Stimulated activated CD4-positive, alpha-beta T cell treated with anti-CD3 and anti-CD28 coated beads, Interleukin-15, amount 100 ng/mL, for 1 hour (primary cell): ENCODE measurements at places on chromosomes 1 and 21.

GRCh38 chr1:53069265-53069662 is 7.3 kb downstream of the PODN start:
- DNase-seq, result no peak

- DNase-seq, result no peak
Observed at GRCh38 chr1:107782217-107782845, 182.6 kb downstream of the VAV3 start.

DNA sequence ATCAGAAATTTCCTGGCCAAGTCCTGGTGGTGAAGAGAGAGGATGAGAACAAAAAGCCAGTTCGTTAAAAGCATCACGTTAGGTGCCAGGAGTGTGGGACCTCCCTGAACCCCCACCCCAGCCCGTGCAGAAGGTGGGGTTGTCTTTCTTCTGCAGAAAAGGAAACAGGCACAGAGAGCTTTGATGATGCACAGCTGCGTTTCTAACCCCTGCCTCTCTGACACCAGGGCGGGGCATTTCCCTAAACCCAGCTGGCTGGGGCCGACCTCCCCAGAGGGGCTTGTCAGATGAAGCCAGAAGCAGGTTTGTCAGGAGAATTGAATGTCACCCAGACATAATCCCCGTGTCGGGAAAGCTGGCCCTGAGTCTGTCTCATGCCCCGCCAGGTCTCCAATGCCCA is 189.3 kb upstream of the EDN2 start:
- no peak for DNase-seq

GRCh38 chr1:156430303-156430702 is 61.3 kb downstream of the RHBG start:
- DNase-seq, result no peak

GRCh38 chr1:30327370-30328099 is 395.9 kb downstream of the MATN1 start:
- no peak for DNase-seq

DNA sequence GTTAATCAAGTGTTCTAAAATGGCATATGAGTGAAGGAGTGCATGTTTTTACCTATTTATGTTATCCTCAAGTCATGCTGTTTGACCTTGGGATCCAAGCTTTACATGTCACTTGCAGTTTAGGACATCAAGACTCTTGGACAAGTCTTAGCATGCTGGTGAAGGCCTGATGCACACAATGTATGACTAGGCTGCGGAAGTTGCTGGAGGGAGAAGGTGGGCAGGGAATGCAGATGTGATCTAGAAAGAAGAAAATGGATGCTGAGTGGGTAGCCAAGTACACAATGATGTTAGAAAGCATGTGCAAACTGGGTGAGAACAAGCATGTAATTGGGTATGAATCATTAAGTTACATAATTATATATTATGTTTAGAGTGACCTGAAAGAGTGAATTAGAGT is 301.8 kb downstream of the BRINP2 start:
- no peak for DNase-seq

- no peak for DNase-seq
Observed at GRCh38 chr1:31133368-31133767, 67.9 kb upstream of the PUM1 start.

GRCh38 chr1:40773748-40774265 is 9.8 kb upstream of the KCNQ4 start:
- DNase-seq, result no peak

DNA sequence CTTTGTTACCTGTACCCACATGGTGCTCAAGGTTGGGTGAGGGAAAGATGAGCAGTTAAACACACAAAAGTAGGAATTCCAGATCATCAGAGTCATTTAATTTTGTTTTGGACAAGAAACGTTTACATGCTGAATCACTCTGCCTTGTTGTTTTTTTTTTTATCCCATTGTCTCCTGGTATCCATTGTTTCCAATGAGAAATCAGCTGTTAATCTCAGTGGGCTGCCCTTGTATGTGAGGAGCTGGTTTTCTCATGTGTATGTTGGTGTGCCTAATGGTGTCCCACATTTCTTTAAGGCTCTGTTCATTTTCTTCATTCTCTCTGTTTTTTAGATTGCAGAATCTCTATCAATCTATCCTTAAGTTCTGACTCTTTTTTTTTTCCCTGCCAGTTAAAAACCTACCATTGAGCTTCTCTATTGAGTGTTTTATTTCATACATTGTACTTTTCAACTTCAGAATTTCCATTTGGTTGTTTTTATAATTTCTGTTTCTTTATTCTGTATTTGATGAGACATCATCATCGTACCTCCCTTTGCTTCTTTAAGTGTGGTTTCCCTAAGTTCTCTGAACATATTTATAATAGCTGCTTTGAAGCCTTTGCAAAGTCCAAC is 8.8 kb upstream of the OBSCN start:
- no peak for DNase-seq

GRCh38 chr1:199073166-199073565 is 434.3 kb downstream of the PTPRC start:
- no peak for DNase-seq

GRCh38 chr1:24047110-24047477 is 64.8 kb downstream of the MYOM3 start:
- no peak for DNase-seq

DNA sequence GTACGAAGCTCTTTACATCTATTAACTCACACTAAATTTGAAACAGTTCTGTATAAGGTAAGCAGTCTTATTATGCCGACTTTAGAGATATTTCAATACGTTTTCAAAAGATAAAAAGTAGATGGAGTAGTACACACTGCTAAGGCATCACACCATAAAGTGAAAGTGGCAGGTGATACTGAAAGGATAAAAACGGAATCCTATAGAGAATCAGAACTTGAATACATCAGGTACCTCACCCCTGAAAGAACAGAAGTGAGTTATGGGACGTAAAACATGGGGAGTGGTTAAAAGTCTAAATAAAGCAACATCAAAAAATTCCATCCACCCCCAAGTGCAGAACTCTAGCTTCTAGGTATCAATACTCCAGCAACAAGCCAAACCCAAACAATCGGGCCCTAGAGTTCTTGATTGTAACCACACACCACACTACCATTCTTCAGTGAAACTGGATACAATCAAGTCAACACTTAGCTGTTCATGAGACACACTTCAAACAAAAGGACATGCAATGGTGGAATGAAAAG is 142.6 kb downstream of the SMYD3 start:
- DNase-seq, result no peak

DNA sequence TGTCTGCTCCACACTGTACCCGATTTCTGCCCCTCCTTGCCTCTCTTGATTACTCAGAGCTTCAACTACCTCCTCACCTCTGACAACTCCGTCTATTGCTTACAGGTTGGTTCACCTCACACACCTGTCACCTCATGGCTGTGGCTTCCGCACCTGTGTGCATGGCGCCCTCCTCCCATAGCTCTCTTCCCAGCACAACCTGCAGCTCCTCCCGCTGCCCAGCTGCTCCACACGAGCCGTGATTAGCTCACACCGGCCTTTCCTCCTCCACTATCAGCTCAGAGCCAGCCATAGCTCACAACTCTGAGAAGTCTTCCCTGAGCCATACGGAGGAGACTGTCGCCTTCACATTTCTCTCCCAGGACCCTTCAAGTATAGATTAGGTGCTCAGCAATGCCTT is 67.5 kb downstream of the GNG4 start:
- no peak for DNase-seq

DNA sequence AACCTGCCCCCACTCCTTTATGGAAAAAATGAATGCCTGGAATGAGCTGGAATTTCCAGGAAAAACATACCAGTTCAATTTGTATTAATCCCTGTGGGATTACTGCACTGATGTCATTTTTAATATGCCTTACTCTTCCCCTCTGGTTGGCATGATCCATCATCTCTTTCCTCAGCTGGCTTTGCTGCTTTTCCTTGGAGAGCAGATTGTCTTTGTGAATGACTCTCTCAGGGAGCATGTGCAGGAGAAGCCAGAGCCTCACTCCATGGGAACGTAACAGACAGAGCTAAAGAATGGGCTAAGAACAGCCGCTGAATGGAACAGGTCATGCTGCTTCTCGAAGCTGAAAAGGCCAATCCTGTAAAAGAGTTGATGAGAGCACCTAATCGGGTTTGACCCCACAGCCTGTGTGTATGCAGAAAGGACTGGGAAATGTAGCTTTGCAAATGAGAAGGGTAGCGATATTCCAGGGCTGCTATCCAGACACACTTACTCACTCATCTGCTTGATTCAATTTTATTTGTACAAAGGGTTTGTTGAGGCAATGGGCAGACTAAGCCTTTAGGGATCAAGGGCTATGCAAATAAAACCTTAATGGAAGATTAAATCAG is 20.7 kb downstream of the PHC2 start:
- no peak for DNase-seq

DNA sequence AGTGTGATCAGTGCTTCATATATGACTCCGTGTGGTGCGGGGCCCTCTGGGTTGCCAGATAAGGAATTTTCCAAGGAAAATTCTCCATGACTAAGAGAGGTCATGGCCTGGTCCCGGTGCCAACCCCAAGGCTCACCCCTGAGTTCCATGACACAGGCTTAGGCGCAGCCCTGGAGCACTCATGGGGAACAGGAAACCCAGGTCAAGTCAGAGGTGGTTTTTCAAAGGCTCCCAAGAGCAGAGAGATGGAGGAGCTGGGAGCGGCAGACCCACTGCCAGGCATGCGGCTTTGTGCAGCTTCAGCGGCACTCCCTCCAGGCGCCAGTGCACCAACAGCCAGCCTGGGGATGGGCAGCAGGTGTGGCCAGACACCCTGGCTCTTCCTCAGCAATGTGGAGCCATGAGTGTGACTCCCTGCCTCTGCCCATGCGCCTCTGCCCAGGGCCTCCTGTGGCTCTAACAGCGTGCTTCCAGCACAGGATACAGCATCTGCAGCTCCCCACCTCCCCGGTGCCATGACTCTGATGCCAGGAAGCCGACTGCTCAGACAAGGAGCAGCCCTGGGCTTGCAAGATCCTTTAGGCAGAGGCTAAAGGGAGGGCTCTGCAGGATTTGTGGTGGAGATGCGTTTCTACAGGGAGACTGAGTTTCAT is 47.3 kb downstream of the GPR161 start:
- DNase-seq, result no peak

GRCh38 chr1:235763962-235764361 is 102.7 kb downstream of the LYST start:
- DNase-seq, result no peak

DNA sequence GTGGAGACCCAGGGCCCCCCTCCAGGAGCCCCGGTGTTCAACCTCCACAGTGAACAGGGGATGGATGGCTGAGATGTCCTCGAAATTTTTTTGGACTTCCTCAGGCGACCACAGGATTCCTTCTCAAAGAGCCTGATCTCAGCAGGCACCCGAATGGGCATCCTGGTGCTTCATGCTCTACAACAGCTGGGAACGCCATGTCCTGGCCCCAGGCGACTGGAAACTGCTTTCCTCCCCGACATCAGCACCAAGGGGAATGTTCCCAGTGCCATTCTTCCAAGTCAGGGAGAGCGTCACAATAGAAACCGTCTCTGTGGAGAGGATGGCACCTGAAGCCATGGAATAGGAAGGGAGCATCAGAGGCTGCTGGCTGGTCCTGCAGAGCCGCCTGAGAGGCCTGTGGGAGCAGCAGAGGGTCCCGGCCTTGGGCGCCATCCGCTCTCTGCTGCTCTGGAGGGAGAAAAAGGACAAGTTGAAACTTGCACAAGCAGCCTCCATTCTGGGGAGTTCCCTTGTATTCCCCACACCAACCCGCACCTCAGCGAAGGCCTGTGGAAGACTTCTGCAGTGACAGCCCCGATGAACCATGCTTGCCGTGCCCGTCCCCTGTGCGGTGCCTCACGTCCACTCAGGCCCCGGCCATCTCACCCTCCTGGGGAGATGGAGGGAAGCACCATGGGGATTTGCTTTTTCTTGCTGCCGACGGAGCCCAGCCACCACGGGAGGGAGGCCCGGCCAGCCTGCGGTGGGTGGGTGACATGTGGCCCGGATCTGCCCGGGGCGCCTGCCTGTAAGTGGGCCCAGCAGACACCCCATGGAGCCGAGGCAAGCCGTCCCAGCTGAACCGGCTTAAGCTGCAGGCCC is 2.3 kb upstream of the ADARB1 start:
- DNase-seq, result no peak

- DNase-seq, result no peak
Observed at GRCh38 chr1:103582464-103582863, 11.1 kb downstream of the AMY2B start.

DNA sequence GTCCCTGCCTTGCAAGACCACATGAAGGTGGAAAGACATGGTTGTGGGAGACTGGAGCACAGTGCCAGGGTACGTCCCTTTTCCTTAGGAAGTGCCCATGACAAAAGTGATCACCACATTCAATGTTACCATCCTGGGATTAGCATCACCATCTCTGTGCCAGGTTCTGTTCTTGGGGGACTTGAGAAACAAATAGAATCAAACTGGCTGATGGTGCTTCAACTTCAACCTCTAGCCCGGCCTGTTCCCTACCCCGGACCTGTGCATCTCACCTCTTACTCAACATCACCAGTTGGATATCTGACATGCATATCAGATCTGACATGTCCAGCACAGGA is 153.3 kb downstream of the GRIK3 start:
- DNase-seq, result no peak

GRCh38 chr21:38853421-38853919 is 47.7 kb downstream of the ETS2 start:
- DNase-seq, result no peak

DNA sequence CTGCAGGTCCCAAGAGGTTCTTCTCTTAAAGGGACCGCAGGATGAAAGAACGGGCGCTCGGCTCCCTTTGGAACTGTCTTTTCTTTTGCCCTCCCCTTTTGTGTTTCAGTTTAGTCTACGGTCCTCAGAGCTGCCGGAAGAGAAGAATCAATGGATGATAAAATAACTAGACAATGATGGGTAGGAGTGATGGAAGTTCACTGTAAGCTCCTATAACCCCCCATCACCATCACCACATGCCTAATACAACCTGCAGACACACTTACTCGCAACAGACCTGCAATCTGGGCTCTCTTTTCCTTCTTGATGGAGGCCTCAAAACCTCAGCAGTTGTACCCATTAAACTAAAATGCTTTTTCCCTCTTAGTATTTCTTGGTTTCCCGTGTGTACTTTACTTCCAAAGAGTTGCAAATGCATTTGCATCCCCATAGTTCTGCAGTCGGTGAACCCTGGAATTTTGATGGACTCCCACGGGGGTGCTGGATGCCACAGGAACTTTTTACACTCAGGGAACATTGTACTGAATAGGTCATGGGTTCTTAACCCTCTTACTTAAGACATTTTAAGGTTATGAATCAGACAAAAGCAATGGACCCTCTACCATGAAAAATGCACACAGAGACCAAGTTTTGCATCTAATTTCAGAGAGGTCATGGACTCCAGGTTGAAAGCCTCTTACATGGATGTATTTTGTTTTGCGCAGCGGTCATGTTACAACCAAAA is 633 bp upstream of the RFX5 start:
- DNase-seq, result no peak

GRCh38 chr1:99700020-99700419 is 54.1 kb downstream of the PALMD start:
- DNase-seq, result no peak

- no peak for DNase-seq
Observed at GRCh38 chr1:210372931-210373627, 44.4 kb downstream of the HHAT start.

DNA sequence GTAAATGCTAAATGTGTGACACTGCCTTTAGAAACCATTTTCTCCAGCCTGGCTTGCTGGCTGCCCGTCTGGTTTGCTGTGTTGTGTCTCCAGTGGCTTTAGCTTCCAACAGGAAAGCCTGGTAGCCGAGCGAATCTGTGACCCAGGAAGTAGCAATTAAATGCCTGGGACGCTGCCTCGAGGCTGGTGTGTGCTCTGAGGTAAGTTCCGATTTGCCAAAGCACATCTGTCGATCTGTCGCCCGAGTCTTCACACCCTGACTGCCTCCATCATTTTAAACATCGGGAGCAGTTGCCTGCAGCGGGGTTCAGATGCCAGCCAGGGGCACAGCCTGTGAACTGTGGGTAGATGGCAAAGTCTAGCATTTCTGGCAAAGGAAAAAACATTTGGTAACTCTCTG is 2.2 kb downstream of the MIB2 start:
- DNase-seq, result no peak
